ENCODE measurements at places on chromosomes 7 and 10. TPM values are rescaled to one million over a fixed set of nuclear protein-coding genes. Genes with fewer than 3 reads are reported as not detected.

The MGMT gene
- 46.7 TPM for total RNA-seq

The TFPI2 gene
- 1.8 TPM for total RNA-seq

The KCNMA1 gene
- total RNA-seq: 13.6 TPM

The AGAP3 gene
- total RNA-seq: 58.1 TPM

The BLVRA gene
- 56.9 TPM for total RNA-seq

The PTPRZ1 gene
- total RNA-seq: 36.9 TPM

The BCL7B gene
- 93.0 TPM for total RNA-seq
